ENCODE measurements at places on chromosomes 7 and 10.

DNA sequence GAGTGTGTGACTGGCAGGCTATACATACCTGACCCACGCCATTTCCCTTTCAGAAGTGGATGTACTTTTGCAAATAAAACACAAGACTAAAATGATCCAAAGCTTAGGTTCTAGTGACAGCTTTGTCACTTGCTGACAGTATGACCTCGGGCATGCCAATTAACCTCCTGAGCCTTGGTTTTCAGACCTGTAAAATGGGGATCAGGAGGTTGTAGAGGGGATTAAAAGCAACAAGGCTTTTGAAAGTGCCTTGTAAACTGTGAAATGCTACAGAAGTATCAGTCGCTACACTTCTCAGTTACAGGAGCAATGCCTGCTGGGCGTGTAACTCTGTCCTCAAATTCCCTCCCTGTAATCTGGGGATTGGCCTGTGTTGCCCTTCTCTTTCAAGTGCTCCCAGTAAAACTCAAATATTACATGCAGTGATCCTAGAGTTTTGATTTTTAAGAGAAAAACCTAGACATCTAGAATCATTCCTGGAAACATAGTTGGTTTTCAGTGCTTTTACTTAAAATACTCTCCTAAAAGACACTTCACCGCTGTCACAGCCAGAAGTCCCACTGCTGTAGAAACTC is 8.8 kb upstream of the GRB10 start:
- no peak for DNase-seq

DNA sequence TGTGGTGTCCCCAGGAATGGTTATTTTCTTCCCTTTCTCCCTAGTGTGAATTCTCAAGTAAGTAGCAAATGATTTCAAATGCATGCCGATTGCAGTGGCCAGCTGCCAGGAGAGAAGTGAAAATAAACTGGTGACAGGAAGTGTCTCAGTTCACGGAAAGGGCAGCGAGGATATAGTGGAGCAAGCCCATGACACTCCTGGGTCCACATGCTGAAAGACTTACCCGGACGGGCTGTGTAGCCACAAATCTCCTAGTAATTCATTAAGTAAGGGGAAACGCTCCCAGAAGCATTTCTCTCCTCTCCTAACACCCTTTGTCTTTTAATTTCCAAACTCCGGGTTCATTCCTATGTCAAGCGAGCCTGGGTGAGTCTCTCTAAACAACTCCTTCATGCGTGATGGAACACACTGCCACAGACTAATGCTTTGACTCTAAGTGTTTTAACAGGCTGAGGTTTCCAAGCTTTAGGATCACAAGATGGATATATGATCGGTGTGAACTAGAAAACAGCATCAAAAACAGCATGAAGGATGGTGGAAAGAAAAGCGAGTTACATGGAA is 125.6 kb downstream of the CYP26A1 start:
- DNase-seq: peak; percentile 87

DNA sequence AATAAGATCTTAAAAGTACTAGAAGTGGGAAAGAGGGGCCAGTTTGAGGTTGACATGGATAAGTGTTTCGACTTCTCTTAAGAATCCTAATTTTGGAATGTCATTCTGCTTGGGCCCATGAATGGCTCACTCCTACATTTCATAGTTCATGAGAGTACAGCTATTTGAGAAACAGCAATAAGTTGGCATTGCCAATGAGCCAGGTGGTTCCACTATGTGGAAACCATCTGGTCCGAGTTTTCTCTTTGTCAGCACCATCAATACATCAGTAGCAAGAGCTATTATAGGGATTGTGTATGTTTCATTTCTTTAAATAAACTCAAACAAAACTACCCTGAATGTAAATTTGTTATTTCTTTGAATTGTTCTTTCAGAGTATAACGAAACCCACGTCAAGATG is 78.1 kb upstream of the NEBL start:
- DNase-seq: no peak

DNA sequence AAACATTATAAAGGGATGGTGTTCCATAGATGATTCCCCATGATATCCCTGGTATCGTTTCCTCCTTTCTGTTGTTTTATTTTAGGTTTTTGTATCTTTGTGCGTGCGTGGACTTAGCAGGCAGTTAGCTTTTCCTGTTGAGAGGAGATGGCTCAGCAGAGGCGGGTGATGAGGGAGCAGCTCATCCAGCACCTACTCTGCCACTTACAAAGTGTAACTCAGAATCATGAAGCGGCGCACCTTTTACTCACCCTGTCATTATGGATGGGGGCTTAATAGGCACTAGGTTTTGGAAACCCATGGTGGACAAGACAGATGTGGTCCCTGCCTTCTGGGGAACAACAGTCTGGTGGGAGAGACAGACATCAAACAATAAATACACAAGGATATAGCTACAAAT is 17.1 kb downstream of the FAM241B start:
- DNase-seq: peak; percentile 8

DNA sequence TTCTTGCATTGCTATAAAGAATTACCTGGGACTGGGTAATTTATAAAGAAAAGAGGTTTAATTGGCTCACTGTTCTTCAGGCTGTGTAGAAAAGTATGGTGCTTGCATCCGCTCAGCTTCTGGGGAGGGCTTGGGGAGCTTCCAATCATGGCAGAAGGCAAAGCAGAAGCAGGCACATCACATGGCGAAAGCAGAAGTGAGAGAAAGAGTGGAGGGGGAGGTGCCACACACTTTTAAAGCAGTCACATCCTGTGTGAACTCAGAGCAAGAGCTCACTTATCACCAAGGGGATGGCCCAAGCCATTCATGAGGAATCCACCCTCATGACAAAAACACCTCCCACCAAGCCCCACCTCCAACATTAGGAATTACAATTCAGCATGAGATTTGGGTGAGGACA is 303.5 kb downstream of the OTUD1 start:
- DNase-seq: no peak

- no peak for DNase-seq
These were observed 34.6 kb downstream of the PSMC2 start for GRCh38 chr7:103382032-103382402.

All from right hindlimb (tissue), 1 donor.